Activated naive CD4-positive, alpha-beta T cell (primary cell): ENCODE measurements at places on chromosomes 6 and 20.

DNA sequence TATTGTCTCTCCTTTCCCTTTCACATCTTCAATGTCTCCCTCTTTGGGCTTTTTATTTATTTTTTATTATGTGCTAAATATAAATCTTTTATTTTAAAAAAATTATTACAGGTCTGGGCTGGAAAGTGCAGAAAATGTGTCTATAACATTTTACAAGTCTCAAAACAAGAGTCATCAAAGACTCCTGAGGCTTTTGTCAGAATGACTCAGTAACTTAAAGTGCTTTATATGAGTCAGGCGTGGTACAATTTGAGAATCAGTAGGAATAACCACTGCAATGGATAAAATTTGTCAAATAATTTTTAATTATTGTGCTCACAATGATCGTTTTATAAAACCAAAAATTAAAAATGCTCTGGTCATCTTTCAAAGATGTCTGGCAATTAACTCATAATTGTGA, 193.9 kb downstream of the MMUT start:
- no peak for DNase-seq

- no peak for DNase-seq
These were observed 53.5 kb upstream of the CCN2 start for GRCh38 chr6:132004668-132005067.

DNA sequence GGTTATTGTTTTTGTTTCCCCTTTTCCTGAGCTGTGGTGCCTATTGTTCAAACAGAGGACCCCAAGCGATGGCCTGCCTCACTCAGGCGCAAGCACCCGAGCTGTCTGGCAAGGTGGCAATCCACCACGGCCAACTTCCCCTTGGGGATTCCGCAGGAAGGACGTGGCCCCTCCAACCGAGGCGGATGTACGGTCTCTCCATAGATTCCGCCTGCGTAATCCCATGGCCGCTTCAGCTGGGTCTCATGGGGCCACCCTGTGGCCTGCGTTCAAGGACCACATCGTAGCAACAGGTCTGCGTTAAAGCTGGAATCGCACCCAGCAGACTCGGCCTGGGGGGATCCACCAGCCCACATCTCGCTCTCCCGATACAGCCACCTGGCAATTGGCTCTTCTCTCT, 79.9 kb downstream of the CEBPB start:
- no peak for DNase-seq

DNA sequence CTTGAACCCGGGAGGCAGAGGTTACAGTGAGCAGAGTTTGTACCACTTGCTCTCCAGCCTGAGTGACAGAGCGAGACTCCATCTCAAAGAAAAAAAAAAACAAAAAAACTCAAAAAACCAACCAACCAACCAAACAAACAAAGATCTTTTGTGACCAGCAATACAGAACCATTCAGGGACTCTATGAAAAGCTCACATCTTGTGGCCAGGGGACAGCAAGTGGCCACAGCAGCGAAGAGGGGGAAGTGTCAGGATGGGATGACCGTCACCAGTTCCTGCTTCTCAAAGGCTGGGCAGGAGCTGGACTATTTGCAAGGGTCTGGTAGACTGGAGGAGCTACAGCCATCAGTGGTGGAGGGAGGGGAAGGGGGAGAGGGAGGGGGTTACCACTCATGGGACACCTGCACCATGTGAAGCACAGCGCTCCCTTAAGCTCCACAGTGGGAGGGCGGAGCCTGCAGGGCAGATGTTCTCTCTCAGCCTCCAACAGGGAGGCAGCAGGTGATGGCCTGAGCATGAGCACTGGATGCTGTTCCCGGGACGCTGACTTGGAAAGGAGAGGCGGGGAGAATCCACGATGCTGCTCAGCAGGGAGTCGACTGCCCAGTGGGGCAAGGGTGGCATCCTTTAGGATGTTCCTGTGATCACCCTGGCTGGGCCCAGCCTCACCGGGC, 19.7 kb upstream of the ULBP3 start:
- DNase-seq = no peak

- DNase-seq = no peak
These were observed 296.5 kb upstream of the SLC35B3 start for GRCh38 chr6:8731874-8732273.

GRCh38 chr6:22221211-22221610, 75.6 kb downstream of the PRL start:
- no peak for DNase-seq

DNA sequence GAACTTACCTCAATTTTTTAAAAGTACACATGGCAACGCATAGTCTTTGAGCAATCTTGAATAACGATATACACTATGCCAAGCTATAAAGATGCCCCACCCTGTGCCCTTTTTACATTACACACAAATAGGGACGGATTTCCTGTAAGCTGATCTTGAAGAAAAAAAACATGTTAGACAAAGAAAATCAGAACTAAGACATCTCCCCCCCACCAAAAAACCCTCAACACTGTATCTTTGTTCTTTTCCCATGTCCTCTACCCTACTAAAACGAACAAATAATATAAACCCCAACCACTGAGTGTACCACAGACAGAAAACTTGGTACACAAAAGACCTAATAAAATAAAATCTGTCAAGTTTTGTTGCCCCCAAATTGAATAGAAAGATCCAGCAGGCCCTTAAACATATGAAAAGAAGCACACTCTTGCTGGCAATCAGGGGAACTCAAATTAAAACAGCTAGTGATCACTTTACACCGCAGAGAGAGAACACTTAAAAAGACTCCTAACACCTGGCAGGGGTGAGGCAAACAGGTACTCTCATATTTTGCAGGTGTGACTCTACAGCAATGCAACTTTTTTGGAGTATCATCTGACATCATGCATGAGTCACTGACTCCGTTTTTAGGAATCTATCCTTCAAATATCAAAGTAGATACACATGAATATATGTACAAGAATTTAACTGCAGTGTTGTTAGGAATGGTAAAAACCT, 29.6 kb downstream of the BACH2 start:
- DNase-seq = no peak

DNA sequence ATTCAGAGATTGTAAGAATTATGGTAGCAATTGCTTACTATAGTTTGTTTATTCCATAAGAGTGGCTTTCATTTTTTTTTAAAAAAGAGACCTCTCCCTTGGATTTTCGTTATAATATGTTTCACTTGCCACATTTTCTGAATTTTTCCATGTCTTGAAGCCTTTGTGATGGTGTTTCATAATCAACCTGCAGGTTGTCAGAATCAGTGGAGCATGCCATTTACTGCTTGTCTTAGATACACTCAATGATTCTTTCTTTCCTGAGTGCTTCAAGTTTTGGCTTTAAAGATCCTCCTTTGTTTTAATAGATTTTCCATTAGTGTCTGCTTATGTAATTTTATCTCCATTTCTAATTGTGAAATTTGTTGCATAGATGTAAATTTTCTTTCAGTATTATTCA, 31.2 kb downstream of the KCNQ5 start:
- DNase-seq = no peak

GRCh38 chr6:29769336-29769735, 46.1 kb downstream of the HLA-F start:
- DNase-seq = no peak

- no peak for DNase-seq
These were observed 103.2 kb upstream of the ARMC2 start for GRCh38 chr6:108744996-108745395.

DNA sequence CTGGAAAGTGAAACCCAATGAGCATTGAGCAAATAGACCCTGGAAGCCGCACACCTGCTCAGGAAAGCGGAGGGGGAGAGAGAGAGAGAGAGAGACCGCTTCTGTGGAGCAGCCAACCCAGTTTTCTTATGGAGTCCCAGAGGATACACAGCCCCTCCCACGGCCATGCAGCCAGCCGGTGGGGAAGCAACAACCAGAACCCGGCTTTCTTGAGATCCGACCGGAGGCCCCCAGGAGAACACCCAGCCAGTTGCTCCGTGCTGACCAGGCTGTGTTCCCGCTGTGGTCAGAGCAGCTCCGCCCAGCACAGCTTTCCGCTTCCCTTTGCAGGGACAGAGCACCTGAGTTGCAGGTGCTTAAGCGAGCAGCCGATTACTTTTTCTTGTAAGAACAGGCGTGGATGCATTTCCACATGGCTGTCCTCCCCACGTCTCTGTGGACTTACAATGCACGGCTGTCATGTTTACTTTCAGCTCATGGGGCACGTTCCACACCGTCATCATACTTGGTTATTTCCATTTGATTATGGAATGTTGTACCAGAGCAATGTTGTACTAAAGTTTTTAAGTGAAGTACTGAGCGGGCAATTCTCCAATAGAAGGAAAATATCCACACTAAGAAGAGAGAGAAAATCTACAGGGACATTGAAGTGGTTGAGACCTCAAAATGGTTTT, 381.9 kb downstream of the THBS2 start:
- DNase-seq = no peak

GRCh38 chr20:55678970-55679667, 326.2 kb downstream of the CBLN4 start:
- DNase-seq = no peak

- no peak for DNase-seq
These were observed 19.2 kb downstream of the METTL24 start for GRCh38 chr6:110338820-110339470.

GRCh38 chr6:128206610-128207426, 306.0 kb upstream of the THEMIS start:
- DNase-seq = no peak

DNA sequence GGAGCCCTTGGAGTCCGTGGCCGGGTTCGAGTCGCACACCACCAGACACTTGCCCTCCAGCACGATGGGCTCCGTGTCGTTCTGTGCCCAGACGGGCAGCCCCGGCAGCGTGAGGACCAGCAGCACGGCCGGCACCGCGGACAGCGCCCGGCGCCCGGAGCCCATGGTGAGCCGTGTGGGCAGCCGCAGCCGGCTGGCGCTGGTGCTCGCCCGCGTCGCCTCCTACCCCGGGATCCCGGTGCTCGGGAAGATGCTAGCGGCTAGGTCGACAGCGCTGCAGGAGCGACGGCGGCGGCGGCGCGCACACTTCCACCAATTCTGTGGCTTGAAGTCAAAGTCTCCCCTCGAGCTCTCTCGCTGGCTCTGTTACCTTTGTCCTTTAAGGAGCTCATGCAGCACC, 1.3 kb downstream of the CBLN4 start:
- DNase-seq = no peak

- no peak for DNase-seq
These were observed 26.5 kb downstream of the PLCG1 start for GRCh38 chr20:41163821-41164220.

GRCh38 chr6:162710419-162710818, 17.1 kb downstream of the PRKN start:
- no peak for DNase-seq

- DNase-seq = no peak
These were observed 46.7 kb downstream of the RALGAPA2 start for GRCh38 chr20:20665606-20666332.
